Cardiac septum (tissue), 1 donor: ENCODE measurements at places on chromosomes 12 and 14. TPM values are rescaled to one million over a fixed set of nuclear protein-coding genes. Genes with fewer than 3 reads are reported as not detected.
A peak's percentile ranks its signal among the peaks of the same experiment; 100 is the strongest.

CFAP251 gene
- 3.8 TPM for total RNA-seq

SPIC gene
- not detected for total RNA-seq

JPH4 gene
- total RNA-seq = 0.19 TPM

OASL gene
- total RNA-seq = 0.27 TPM

GRIN2B gene
- 0.16 TPM for total RNA-seq

CACNA1C gene
- 182 TPM for total RNA-seq

TAS2R19 gene
- 1.5 TPM for total RNA-seq

SP7 gene
- total RNA-seq = not detected

PLCZ1 gene
- total RNA-seq = not detected

GZMB gene
- 0.48 TPM for total RNA-seq

ZNF385A gene
- 4.8 TPM for total RNA-seq

BBOF1 gene
- 3.9 TPM for total RNA-seq

PSME2 gene
- 49.7 TPM for total RNA-seq

- no peak for DNase-seq
Measured at GRCh38 chr12:49292729-49293055, 2.3 kb upstream of the PRPH start.

- DNase-seq = no peak
Measured at GRCh38 chr14:64979336-64980074, 7.2 kb upstream of the FNTB start.

GRCh38 chr12:109766251-109766778 is 52.7 kb downstream of the FAM222A start:
- peak; percentile 66 for DNase-seq

- DNase-seq = no peak
Measured at GRCh38 chr12:100656856-100657255, 83.4 kb downstream of the GAS2L3 start.

DNA sequence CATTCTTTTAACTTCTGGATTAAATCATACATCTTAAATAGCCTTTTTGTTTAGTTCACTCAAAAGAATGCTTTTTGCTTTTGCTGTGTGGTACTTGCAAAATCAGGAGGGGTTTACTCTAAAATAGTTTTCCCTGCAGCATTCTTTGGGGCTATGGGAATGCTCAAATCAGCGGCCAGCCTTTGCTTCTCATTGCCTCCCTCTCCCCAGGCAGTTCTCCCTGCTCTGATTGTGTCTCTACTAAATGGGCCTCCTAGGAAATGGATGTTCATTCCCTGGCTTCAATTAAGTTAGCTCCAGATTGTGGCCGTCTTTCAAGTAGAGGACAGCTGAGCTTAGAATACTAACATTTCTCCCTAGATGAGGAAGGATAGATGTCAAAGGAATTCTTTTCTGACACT is 4.4 kb downstream of the TULP3 start:
- DNase-seq = no peak

GRCh38 chr12:105212438-105212837 is 23.5 kb downstream of the APPL2 start:
- DNase-seq = no peak

DNA sequence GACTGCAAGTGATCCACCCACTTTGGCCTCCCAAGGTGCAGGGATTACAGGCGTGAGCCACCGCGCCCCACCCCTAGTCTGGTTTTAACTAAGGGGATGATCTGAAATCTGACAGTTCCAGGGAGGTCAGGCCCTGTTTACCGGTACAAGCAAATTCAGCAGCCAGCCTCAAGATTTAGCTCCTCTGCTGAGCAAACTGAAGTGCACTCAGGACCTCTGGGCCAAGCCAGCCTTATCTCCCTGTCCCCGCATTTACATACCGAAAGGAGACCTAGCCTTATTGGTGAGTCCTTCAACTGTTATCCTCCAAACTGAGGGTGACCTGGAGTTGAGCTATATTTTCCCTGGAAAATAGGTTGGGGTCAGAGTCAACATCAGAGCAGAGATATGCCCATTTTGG is 835 bp upstream of the ABHD4 start:
- DNase-seq = no peak

GRCh38 chr12:843609-844008 is 91.2 kb downstream of the WNK1 start:
- no peak for DNase-seq

DNA sequence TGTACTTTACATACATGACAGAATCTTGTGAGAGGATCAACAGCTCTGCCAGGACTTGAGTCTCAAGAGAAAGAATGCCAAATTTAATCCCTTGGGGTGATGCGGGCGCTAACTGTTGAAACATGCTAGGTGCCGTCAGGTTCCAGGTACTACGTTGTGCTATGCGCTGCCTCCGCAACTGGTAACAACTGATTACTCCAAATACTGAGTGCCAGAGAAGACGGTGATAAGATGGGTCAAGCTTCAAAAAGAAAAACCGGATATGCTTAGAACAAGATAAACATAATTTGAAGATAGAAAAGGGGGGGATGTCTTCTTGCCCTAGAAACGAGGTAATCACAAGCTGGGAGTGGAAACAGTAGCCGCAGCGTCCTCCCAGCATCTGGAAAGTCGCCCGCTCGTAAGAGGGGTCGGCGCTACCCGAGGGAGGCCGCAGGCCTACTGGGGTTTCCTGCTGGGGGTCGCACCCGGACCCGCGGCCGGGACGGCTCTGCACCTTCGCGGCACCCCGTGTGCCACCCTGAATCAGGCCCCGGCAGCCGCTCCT is 678 bp downstream of the ZBTB25 start:
- DNase-seq = no peak

- DNase-seq = no peak
Measured at GRCh38 chr14:92866901-92867865, 55.8 kb upstream of the CHGA start.

DNA sequence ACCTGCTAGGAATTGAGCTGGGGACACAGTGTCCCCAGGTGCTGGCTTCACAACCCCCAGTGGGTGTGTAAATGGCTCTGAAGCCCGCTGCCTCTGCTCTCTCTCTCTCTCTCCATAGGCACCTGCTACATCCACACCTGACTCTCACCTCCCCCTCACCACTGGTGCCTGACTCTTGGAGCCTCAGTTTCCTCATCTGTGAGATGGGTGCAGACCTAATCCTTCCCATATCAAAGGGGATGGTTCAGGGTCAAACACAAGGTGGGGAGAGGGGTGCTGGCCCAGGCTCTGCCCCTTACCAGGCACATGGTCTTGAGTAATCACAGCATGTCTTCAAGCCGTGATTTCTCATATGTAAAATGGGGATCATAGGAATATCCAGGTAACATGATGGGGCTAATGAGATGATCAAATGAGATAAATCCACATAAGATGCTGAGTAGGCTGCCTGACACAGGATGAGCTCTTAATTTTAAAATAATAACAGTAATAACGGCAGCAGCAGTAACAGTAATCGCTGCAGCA is 37.6 kb downstream of the TESC start:
- DNase-seq = no peak

DNA sequence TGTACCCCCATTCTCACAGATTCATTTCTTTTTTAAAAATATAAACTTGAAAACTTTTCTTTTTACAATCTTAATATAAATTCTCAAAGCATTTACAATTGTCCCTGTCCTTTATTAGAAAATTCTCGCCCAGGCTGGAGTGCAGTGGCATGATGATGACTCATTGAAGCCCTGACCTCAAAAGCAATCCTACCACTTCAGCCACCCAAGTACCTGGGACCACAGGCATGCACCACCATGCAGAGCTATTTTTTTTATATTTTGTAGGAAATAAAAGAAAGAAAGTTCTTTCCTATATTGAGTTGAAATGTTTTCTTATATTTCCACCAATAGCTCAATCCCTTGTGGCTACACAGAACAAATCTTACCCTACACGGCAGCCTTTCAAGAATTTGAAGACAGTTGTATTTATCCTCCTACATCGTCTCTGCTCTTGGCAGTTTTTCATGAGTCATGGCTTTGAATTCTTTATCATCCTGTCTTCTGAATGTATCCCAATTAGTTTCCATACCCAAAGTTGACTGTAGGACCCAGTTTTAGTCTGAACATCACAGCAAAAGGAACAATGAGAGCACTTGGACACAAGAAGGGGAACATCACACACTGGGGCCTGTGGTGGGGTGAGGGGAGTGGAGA is 52.4 kb downstream of the SYT1 start:
- no peak for DNase-seq

GRCh38 chr12:76180401-76181277 is 96.2 kb upstream of the NAP1L1 start:
- no peak for DNase-seq

DNA sequence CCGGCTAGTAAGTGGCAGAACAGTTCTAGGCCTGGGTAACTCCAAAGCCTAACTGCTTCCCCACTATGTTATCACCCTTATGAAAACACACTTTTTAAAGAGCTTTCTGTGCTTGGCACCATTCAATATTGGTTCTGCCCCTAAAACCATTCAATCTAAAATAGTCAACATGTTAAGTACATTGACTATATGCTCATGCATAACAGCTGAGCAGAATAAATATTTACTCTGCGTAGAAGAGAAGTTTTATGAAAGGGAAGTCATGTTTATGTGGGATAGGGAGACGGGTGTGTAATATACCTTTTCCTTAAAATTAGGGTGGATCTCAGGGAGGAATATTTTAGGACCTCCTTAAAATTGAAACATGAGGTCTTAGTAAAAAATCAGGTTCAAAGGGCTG is 80.5 kb downstream of the SAMD4A start:
- DNase-seq = no peak

GRCh38 chr14:29039171-29039570 is 272.6 kb downstream of the FOXG1 start:
- no peak for DNase-seq

- DNase-seq = peak; percentile 44
Measured at GRCh38 chr12:34399631-34400410, 377.5 kb downstream of the ALG10 start.

GRCh38 chr12:95304673-95305198 is 87.1 kb downstream of the VEZT start:
- DNase-seq = no peak

DNA sequence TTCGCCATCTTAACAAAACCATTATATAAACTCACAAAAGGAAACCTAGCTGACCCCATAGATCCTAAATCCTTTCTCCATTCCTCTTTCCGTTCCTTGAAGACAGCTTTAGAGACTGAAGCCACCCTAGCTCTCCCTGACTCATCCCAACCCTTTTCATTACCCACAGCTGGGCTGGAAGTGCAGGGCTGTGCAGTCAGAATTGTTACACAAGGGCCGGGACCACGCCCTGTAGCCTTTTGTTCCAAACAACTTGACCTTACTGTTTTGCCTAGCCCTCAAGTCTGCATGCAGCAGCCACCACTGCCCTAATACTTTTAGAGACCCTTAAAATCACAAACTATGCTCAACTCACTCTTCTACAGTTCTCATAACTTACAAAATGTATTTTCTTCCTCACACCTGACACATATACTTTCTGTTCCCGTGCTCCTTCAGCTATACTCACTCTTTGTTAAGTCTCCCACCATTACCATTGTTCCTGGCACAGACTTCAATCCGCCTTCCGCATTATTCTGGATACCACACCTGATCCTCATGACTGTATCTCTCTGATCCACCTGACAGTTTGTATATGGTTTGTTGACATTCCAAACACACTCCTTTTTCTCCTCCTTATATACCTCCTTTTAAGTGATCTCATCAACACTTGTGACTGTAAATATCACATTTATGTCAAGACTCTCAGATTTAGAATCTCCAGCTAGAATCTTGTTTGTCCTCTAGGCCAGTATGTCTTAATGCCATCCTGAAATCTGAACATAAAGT is 208.7 kb downstream of the KITLG start:
- DNase-seq = no peak

GRCh38 chr12:116619246-116619645 is 60.1 kb downstream of the MAP1LC3B2 start:
- no peak for DNase-seq

- DNase-seq = no peak
Measured at GRCh38 chr12:81206429-81206828, 128.6 kb downstream of the ACSS3 start.

GRCh38 chr12:25307818-25308217 is 57.1 kb upstream of the KRAS start:
- no peak for DNase-seq

DNA sequence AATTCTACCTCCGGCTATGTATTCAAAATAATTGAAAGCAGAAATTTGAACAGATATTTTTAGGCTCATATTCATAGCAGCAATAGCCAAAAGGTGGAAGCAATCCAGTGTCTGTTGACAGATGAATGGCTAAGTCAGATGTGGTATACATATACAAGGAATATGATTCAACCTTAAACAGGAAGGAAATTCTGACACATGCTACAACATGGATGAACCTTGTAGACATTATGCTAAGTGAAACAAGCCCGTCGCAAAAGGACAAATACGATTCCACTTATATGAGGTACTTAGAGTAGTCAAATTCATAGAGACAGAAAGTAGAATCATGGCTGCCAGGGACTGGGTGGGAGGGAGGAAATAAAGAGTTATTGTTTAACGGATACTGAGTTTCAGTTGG is 331.6 kb downstream of the PCNX1 start:
- DNase-seq = no peak

- peak; percentile 75 for DNase-seq
Measured at GRCh38 chr12:122422730-122423257, 325 bp upstream of the CLIP1 start.

DNA sequence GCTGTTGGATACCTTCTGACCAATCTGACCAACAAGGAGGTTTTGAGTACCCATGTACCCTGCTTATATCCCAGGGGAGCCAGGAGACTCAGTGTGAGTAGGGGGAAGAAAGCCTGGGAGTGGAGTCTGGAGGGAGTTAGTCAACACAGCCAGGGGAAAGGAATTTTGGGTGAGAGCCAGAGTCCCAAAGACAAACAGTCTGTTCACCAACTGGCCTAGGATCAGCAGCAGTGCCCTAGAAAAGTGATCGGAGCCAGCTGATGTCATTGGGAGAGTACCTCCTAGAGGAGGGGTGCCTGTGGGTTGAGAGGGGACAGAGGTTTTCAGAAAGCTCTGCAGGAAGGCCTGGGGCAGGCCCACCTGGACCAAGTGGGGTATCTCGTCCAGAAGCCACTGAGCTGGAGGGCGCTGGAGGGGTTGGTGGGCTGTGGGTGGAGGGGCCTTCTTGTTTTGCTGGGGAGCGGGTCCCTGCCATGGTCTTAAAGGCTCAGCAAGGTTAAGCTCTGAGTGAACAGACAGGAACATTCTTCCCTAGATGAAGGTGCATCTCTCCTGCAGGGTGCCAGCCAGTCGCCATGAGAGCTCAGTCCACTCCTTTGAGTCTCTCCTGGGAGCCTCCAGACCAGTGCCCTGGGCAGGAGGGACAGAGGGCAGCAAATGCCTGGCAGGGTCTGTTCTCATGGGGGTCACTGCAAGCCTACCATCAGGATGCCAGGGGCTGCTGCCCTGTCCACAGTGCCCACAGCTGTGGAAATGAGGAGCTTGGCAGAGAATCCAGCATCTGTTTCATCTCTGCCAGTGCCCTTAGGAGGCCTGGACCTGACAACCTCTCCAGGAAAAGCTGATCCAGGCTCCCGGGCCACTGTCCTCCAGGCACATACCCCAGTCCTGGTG is 63.6 kb downstream of the CHGA start:
- DNase-seq = no peak

- no peak for DNase-seq
Measured at GRCh38 chr12:3723916-3724805, 28.7 kb downstream of the CRACR2A start.

- DNase-seq = no peak
Measured at GRCh38 chr12:11687528-11687927, 38.1 kb downstream of the ETV6 start.

GRCh38 chr12:109093022-109093918 is at the start of gene ALKBH2:
ALKBH2 (minus strand) TSS chr12:109093472; CDS start chr12:109092786, 686 bp downstream.
- peak; percentile 97 for DNase-seq
